ENCODE measurements at places on chromosomes 16 and 17. TPM values are rescaled to one million over a fixed set of nuclear protein-coding genes. Genes with fewer than 3 reads are reported as not detected.

TBC1D3L gene
- 0.41 TPM for total RNA-seq

RDM1 gene
- total RNA-seq: 4.3 TPM

SPATA22 gene
- total RNA-seq: not detected

GAS2L2 gene
- not detected for total RNA-seq

KIF1C gene
- 47.4 TPM for total RNA-seq

CDH1 gene
- 3.0 TPM for total RNA-seq

NPIPB4 gene
- 263 TPM for total RNA-seq

ARHGAP23 gene
- total RNA-seq: 0.69 TPM

SMIM36 gene
- not detected for total RNA-seq

SRCAP gene
- total RNA-seq: 86.7 TPM

KCNG4 gene
- not detected for total RNA-seq

CDK5R1 gene
- total RNA-seq: 13.0 TPM

AGRP gene
- total RNA-seq: not detected

DNA sequence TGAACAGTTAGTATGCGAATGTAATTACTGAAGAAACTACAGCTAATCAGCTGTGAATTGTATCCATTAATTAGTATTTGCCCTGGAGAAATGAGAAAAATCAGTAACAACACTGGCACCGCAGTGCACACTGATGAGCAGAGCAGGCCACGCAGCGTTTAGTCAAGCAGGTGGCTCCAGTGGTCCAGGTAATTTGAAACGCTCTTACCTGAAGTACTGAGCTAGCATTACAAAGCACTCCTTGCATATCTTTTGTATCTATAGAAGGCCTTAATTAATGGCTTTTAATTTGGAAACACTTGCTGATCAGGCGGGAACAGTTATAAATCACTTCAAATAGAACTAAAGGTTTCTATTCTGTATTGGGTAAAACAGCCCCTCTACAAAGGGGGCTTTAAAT is 76.4 kb downstream of the TOX3 start:
- ATAC-seq: no peak

DNA sequence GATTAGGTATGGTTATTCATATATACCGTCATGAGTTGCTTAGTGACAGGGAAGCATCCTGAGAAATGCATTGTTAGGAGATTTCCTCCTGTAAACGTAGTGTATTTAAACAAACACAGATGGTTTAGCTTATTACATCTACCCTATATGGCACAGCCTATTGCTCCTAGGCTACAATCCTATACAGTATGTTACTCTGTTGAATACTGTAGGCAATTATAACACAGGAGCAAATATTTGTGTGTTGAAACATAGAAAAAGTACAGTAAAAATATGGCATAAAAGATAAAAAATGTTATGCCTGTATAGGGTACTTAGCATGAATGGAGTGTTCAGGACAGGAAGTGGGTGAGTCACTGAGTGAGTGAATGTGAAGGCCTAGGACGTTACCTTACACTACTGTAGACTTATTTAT is 157.7 kb downstream of the CDH11 start:
- no peak for ATAC-seq

- ATAC-seq: peak; percentile 94
These were observed 10.3 kb downstream of the NT5M start for GRCh38 chr17:17313350-17313991.

DNA sequence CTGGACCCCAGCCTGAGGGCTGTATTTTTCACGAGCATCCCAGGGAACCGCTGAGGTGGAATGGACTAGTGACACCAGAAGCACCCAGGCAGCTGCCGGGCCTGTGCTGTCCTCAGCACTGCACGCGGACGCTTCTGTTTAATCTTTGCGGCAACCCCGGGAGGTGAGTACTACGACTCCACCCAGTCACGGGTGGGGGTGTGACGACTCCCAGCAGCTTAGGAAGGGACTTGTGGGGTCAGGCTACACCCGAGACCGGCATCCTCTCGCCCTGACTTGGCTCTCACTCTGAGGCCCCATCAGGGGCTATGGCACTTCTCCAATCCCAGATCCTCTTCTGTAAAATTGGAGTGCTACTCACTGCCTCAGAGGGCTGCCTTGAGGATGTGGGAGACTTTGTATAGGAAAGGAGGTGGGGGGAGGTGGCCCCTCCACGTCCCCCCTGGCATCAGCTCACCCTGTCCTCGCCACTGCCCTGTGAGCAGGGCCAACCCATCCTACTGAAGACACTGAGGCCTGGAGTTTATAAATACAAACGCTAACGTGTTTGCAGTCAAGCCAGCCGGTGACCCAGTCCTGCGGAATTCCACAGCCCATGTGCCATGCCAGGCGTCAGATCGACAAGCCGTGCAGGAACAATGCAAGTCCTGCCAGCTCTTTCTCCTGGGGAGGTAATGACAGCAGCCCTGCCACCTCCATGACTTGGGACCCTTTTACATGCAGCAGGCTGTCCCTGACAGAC is 44.4 kb downstream of the PPL start:
- ATAC-seq: no peak

DNA sequence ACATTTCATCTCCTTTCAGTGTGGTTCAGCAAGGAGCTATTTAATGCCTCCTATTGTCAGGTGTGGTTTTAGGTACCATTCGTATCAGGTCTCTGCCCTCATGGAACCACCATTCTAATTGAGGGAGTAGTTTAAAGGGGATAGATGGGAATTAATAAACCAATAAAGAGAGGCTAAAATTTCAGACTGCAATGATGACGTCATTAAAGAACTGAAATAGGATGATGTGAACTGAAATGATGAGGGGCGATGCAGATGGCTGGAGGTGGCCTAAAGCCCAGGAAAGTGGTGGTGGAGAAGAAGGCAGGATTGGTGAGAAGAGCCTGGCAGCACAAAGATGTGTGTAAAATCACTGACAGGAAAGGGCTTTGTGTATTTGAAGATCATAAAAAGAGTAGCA is 148.9 kb upstream of the RBFOX1 start:
- ATAC-seq: no peak

DNA sequence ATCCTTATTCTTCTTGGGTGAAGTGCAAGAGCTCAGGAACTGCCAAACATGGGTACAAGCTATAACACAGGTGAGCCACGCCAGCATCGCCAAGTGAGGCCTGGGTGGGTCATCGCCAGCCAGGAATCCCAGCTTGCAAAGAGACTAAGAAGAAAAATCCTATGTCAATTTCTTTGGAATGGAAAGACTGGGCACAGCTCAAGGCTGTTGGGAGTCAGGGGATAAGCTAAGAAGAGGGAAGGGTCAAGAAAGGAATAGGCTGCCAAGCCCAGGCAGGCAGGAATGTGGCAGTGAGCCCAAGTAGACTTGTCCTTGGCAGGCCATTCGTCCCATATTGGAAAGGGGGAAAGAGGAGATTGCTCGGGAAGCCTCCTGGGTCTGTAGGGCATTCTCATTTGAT is 191.4 kb upstream of the CDH5 start:
- ATAC-seq: no peak

GRCh38 chr16:4232541-4233386 is 9.1 kb downstream of the SRL start:
- no peak for ATAC-seq

- no peak for ATAC-seq
These were observed 87.2 kb upstream of the SMIM36 start for GRCh38 chr17:55598495-55598894.

- ATAC-seq: no peak
These were observed 31.4 kb downstream of the B9D1 start for GRCh38 chr17:19331134-19331533.

DNA sequence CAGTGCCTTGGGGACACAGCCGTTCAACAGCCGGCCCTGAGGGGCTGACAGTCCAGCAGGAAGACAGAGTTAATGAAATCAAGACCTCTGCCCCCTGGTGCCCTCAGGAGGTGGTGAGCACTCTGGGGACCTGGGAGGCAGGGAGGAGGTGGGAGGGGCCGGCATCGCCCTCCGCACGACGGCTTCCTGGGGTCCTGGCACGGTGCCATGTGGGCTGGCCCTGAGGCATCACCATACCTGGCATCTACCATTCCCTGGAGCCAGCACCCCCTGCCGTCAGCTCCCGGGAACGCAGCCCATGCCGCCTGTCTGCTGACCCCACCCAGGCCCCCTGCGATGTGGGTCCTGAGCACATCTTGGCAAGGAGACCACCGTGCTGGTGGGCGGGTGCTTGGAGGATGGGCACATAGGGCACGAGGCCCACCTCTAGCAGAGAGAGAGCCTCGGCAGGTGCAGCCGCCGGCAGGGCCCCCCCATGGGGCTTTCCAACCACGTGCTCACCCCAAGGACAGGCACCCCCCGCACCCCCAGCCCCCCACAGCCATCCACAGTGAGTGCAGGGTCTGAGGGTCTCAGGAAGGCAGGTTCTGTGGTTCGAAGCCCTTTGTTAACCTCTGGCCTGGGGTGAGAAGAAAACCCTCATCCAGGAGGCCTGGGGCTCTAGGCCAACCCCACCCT is 52.5 kb downstream of the ZFPM1 start:
- peak; percentile 49 for ATAC-seq

GRCh38 chr17:31997005-31997404 is 10.2 kb upstream of the LRRC37B start:
- ATAC-seq: no peak

GRCh38 chr16:21156767-21157467 is 1.6 kb upstream of the LDAF1 start:
- no peak for ATAC-seq

- no peak for ATAC-seq
These were observed 10.0 kb downstream of the TUFM start for GRCh38 chr16:28835864-28836760.

DNA sequence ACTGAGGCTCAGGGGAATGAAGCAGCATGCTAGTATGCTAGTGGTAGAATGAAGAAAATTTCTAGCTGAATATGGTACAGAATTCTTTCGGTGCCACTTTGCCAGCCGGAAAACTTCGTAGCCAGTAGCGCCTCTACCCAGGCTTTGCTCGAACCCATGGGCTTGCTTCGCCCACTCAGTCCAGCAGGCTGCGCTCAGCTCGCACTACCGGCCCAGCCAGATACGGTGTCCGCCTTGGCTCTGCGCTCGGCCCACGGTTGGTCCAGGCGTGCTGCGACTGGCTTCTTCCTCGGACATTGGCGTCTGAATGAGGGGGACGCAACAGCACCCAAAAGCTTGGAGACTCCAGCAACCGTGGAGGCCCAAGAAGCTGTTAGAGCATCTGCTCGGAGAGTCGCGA is 372.5 kb upstream of the CDH8 start:
- ATAC-seq: no peak

DNA sequence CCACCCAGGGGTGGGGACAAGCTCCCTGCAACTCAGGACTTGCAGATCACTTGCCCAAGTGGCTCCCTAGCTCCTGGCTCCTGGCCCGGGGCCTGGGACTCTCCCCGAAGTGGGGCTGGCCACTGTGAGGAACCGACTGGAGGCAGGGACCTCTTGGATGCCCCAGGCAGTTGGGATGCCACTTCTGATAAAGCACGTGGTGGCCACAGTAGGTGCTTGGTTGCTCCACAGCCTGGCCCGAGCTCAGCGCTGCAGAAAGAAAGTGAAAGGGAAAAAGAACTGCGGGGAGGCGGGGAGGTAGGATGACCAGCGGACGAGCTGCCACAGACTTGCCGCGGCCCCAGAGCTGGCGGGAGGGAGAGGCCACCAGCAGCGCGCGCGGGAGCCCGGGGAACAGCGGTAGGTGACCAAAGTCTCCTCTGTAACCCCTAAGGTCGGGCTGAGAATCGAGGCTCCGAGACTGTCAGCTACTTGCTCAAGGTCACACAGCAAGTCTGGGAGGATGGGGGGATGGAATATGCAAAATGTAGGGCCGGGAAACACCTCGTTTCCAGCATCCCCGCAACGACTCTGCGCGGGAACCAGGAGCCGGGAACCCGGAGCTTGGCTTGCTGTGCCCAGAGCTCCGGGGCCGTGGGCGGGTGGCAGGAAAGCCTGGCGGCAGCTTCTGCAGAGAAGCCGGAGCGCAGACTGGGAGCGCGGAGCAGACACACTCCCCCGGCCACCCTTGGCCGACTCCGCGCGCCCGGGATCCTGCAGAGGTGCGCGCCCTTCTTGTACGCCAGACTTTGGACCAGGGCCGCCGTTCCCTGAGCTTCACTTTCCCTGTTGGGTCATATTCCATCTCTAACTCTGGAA is 1.9 kb downstream of the CIITA start:
- peak; percentile 16 for ATAC-seq

GRCh38 chr17:83189044-83190003 is 109.9 kb downstream of the METRNL start:
- no peak for ATAC-seq

DNA sequence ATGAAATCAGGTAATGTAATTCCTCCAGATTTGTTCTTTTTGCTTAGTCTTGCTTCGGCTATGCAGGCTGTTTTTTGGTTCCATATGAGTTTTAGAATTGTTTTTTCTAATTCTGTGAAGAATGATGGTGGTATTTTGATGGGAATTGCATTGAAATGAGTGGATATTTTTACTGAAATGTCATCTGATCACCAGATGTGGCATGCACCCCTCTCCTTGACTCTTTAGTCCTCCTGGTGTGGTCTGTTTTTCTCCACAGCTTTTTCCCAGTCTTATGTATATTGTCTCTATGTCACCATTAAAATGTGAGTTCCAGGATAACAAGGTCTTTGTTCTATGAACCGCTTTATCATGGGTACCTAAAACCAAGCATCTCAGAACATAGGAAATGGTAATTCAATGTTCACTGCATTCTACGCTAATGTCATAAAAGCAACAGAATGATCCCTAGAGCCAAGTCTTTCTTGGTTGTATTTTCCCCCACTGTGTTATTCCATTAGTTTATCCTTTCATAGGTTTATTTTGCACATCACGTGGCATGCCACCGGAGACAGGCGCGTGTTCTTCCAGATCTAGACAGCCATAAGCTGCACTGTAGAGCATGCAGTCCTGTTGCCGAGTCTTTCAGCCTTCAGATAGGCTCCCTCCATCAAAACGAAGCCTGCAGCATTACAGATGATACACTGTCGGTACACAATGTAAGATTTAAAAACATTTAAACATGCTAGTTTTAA is 172.5 kb downstream of the RPTOR start:
- ATAC-seq: no peak

DNA sequence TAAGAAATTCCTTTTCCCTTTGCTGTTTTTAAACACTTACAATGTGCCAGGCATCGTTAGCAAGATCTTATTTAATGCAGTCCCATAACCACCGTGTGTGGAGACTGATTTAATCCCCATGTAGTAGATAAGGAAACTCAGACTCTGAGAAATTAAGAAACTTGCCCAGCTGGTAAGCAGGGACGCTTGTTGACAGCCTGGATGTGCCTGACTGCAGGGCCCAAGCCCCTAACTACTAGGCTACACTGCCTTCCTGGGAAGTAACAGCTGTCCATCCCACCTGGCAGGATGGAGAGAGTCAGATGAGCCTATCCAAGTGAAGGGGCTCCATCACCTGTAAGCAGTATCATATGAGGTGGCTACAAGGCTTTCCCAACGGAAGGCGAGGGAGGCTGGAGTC is 23.1 kb downstream of the CDK5RAP3 start:
- ATAC-seq: no peak

Measured in activated T-helper 17 cell treated with anti-CD3 and anti-CD28 coated beads, Interleukin-2, amount 50 U/mL, for 72 hours (primary cell).